Fibroblast of pulmonary artery (primary cell): ENCODE measurements at places on chromosomes 5 and 9.

DNA sequence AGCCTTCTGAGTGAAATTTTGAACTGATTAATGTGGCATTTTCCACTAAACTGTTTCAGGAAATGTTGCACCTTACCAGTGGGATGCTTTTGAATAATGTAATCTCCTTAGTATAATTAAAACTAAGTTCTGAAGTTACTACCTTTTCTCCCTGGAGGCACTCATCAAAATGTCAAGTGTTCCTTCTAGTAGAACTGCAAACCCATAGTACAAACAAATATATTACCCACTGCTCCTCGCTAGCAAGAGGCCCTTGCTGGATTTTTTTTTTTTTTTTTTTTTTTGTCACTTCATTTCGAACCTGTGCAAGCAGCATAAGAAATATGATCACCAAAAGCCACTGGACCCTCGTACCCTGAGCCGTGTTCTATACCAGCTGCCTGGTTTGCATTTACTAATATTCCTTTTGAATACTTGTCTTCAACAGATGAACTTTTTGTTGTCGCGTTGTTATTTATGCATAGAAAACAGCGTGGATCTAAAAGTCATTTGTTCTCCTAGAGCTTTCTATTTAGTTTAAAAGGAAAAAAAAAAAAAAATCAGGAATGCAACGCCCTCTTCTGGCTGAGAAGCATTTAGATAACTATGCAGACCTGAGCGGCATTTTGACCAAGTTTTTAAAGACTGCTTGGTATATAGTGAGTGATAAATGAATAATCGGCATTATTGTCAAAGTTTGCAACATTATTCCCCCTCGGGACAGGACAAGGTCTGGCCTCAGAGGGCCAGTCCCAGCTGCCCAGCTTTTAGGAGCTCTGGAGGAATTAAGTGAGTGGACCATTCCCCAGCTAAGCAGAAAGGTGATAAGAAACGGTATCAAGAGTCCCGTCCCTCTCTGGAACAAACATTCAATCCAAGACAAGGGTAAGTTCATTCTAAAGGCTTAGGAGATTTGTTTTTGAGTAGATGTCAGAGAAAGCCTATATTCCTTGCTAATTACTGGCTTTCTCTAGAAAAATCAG lies 162.5 kb upstream of the KIF2A start:
- DNase-seq: peak; percentile 57

- DNase-seq: no peak
These were observed 111.0 kb downstream of the COL5A1 start for GRCh38 chr9:134752471-134753168.

GRCh38 chr5:943201-943917 lies 50.7 kb downstream of the TRIP13 start:
- DNase-seq: no peak

GRCh38 chr5:80990971-80991370 lies 30.8 kb downstream of the RASGRF2 start:
- DNase-seq: no peak

- peak; percentile 51 for DNase-seq
These were observed 11.2 kb upstream of the MARCHF3 start for GRCh38 chr5:127041571-127041970.

DNA sequence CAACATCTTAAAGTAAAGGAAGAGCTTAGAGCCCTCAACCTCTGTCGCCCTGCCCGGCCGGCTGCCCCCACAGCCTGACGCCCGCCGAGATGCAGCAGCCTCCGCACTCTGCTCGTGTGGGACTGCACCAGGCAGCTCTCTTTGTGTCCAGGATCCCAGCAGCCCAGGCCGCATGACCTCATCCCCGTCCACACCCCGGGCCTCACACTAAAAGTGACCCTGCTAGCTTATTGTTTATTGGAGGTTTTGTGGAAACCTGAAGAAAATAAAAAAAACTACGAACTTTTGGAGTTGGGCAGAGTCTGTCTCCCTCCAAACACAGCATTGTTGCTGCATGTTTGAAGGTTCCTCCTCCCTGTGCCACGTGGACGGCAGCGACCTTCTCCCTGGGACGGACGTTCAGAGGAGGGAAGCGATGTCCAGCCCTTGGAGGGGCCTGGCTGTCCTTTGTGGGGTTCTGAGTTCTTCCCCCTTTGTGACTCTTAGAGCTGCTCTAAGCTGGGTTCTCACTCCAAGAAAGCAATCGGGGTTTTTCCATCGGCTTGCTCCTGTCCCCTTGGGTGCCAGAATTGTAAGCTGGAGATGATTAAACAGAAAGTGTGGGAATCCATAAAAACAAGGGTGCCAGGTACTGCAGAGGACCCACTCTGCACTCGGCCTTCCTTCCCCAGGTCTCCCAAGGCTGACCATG lies 103.5 kb upstream of the COL5A1 start:
- no peak for DNase-seq

DNA sequence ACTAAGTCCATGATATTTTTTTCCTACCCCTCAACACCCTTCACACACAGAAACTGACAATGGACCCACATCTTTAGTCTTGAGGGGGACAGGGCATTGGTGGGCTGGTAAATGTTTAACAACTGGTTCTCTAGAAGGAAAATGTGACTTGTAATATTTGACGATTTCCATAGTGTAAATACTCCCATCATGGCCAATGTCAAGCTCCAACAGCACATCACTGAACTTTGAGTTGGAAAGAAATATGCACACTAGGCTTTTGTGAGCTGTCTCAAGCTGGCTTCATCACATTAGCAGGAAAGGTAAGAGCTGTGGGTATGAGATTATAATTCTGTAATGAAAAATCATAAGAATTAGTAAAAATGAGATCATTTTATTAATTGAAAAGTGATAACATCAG lies 189.9 kb upstream of the PRLR start:
- DNase-seq: no peak

DNA sequence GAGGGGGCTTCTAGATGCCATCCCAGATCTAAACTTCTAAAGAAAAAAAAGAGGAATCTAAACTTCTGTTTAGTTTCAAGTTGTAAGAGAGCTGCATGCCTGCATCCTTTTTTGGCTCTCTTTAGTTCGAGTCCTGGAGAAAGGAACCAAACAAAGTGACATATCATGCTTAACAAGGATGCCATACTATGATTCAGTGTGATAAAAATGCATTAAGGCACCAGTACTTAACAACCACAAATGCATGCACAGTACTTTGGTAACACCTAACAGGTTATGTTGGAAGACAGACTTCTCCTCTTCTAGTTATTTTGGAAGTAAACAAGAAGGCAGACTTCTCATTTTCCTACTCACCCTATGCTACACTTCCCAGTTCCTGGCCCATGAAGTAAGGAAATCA lies 27.3 kb downstream of the NME5 start:
- DNase-seq: no peak

DNA sequence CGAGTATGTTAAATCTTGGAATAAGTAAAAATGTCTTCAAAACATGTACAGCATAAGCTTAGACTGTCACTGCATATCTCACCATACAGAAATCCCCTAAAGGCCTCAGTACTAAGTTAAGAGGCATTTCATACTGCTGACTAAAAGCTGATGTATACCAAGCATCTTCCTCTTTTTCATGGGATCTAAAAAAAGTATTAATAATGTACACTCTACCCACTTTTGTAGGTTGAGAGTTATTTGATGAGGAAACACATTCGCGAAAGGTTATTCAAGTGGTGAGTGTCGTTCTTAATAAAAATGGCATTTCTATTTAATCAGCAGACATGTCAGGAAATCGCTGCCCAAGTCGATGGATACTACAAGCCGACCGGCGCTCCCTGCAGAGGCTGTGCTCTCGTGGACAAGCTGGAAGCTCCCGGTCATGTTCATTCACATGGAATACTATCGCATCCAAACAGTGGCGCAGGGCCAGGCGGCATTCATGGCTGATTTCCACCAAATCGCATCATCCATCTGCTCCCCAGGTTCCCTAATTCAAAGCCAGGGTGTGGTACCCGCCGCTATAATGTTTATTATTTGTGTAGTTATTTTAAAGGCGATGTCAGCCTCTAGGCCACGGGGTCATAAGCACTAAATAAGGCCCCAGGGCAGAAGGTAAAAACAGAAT lies 724 bp downstream of the SGTB start:
- DNase-seq: peak; percentile 75
